NCI-H446 (cell line): ENCODE measurements at places on chromosomes 12 and 14.

DNA sequence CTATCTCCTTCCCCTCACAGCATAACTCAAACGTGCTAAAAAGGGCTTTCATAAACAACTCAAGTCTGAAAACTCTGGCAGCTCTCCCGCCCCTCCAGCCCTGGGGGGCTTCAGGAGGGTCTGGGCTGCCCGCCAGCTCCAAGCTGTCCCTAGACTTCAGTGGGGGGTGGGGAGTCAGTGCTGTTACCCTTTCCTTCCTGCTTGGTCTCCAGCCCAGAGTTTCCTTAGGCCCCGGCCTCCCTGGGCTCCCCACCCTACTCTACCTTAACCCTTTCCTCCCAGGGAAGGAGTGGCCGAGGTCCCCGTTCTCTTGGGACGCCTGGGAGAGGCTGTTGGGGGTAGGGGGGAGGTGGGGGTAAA is 530 bp upstream of the NYNRIN start:
- no peak for DNase-seq

GRCh38 chr14:60195179-60195810 is 30.1 kb upstream of the DHRS7 start:
- DNase-seq: no peak

DNA sequence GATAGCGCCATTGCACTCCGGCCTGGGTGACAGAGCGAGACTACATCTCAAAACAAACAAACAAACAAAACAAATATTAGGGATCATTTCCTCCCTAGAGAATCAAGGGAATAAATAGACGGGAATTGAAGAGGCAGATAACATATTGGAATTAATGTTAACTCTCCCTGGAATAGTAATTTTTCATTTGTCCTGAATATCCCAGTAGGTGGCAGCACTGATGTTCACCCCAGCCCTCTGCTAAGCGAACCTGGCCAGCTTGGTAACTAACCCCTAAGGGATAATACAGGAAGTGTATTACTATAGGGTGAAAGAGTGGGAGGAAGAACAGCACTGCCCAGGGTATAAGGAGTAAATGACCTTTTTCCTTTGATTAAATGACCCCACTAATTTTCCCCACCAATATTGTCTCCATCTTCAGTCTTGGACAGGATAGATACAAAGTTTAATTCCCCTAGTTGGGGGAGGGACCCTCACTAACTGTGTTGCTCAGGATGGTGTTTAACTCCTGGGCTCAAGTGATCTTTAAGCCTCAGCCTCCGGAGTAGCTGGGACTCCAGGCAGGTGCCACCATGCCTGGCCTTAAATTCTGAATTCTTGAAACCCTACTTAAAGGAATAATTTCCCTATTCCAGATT is 40.5 kb downstream of the SLC2A14 start:
- DNase-seq: peak; percentile 20

GRCh38 chr12:120130011-120130410 is 13.5 kb upstream of the RAB35 start:
- no peak for DNase-seq

- no peak for DNase-seq
Measured at GRCh38 chr12:6978611-6979011, 7.9 kb downstream of the EMG1 start.

DNA sequence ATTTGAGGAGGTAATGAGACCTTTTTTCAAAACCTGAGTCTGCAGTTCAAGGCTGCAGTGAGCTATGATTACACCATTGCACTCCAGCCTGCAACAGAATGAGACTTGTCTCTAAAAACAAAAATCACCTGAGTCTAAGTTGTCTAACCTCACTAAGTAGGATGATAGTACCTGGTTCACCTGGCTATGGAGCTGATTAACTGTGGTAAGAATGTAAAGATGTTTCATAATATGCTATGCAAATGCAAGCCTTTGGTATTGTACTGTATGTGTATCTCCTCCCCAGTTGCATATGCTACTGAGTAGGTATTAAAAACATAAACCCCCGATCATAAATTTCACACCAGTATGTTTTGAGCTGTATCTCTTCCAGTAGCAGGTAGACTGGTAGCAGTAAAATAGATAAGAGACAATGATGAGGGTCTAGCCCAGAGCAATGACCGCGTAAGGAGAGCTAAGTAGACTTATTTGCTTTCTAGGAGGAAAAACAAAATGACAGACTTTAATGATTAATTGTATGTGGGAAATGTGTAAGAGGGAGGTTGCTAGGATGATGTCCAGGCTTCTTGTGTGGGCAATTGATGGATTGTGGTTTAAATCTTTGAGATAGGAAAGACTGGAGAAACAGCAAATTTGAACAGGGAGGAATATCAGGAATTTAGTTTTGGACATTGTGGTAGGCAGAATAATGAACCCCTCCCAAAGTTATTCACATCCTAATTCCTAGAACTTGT is 41.6 kb upstream of the EGLN3 start:
- no peak for DNase-seq

GRCh38 chr12:77788231-77789168 is 42.2 kb upstream of the NAV3 start:
- no peak for DNase-seq

DNA sequence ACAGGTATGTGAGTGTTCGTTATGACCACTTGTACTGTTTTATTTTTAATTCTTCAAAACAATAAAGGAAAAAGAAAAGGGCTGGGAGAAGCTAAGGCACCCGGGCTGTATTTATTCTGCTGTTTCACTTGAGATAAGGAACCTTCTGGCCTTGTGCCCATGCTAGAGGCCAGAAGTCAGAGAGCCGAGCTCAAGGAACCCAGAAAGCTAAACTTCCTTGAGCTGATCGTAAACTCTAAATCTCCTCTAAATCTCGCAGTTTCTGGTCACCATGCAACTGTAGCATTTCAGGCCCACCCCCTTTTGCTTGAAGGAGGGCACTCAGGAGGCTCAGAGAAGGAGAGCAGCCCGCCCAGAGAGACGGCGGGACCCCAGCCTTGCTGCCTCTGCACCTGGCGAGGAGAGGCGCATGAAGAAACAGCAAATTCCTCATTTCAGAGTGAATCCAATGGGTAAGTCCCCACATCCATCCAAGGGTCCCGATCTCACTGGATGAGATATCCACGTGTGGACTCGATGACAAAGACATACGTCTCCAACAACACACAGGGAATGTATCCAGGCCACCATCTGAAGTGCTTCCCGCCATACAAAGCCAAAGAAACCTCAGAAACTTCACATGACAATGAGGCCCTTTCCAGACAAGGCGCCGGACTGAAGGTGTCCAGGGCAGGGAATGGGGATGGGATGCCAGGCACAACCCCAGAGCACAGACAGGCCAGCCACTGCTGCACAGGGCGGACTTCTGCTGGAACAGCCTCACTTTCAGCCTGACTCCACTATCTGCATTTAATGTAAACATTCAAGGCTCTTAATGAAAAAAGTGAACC is 14.6 kb downstream of the CCDC88C start:
- DNase-seq: no peak

DNA sequence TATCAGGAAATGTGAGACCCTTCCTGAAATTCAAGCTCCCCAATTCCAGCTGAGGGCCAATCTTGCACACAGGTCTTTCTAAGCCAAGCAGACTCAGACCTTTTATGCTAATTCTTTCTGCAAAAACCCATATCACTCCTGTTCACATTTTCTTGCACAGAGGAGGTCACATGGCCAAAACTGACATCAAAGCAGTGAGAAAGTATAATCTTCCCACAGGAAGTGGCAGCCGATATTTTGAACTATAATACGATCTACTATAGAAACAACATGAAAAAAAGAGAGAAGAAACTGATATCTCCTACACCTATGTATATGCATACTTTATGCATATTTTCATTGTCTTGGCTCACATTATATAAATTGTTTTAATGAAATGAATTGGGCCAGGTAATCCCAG is 132.9 kb upstream of the SSTR1 start:
- DNase-seq: no peak

GRCh38 chr14:72217135-72217534 is 284.9 kb downstream of the RGS6 start:
- no peak for DNase-seq

- no peak for DNase-seq
Measured at GRCh38 chr14:79861111-79861510, 350.2 kb downstream of the DIO2 start.
